Activated T-helper 17 cell treated with anti-CD3 and anti-CD28 coated beads, Interleukin-2, amount 50 U/mL, for 72 hours (primary cell): ENCODE measurements at places on chromosomes 6 and 20.
A peak's percentile ranks its signal among the peaks of the same experiment; 100 is the strongest.

DNA sequence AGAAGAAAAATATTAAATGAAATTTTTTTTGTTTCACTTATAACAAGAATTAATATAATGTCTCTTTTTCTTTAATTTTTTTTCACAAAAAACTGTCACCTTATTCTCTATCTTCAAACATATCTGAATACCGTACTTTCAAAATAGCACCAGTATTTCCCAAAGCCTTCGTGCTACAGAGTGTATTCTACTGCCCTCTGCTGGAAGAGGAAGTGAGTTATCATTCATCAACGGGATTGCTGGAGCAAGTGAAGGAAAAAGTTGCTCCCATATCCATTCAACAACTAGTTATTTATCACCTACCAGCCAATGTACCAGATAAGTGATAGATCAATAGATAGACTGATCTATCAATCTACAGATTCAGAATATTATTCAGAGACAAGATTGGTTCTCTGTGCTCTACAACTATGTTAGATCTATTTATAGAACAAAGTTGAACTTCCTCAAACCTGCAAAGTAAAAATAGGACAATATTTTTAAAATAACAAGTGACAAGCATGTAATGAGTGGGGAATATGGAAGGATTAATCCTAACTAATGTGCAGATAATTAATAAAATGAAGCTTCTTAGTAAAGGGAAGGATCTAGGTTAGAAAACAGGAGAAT lies 26.7 kb upstream of the TFAP2B start:
- no peak for ATAC-seq

DNA sequence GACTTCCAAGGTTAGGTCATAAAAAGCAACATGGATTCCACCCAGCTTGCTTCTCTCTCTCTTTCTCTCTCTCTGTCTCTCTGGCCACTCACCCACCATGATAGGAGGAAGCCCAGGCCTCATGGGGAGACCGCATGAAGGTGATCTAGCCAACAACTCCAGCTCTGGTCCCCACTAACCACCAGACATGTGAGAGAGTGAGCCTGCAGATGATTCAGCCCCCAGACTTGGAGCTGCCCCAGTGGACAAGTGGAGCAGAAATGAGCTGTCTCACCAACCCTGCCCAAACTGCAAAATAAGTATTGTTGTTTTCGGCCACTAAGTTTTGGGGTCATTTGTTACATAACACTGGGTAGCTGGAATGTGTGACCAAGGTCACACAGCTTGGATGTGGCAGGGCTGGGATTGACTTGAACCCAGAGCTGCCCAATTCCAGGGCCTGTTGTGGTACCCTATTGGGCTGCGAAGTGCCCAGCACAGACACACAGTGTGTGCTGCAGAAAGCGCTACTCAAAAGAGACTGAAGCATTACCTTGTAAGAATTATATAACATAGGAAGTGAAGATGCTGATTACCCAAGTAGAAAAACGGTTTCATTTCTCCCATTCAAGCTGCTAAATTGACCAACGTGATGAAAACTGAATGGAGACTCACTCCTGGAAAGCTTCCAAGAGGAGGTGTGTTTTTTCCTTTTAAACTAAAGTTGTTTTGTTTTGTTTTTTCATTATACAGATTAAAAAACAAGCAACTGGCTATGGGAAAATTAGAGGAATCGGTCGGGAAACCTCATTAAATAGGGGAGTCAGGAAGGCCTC lies 9.1 kb upstream of the TLDC2 start:
- ATAC-seq: no peak

DNA sequence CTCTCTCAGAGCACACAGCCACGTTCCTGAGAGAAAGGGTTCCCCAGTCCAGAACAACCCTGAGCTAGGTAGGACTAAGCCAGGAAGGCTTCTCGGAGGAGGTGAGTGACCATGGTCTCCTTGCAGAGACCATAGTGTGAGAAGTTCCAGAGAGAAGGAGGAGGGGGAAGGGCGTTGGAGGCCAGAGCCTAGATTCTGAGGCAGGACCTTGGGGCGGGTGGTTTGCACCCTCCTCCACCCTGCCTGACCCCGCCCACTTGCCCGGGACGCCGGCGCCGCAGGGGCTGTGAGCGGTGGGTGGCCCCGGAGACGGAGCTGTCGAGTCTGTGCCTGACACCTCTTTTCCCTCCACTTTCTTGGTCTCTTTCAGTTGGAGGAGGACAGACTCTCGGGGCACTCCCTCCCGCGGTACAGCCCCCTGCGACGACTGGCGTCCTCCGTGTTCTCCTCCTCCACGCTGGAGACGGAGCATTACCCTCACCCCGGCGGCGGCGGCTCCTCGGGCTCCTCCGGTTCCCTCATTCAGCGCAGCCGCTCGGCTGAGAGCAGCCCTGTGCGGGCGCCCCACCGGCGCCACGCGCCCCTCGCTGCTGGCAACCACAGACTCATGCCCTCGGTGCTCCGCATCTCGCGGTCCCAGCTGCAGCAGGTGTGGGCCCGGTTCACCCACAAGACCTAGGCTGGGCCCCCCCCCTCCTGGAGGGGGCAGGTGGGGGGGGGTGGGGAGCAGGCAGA lies 26.2 kb downstream of the TTBK1 start:
- ATAC-seq: peak; percentile 71

- no peak for ATAC-seq
Measured at GRCh38 chr20:1565461-1565860, 8.0 kb upstream of the SIRPD start.

GRCh38 chr6:136173519-136174507 lies 76.3 kb downstream of the MTFR2 start:
- no peak for ATAC-seq

DNA sequence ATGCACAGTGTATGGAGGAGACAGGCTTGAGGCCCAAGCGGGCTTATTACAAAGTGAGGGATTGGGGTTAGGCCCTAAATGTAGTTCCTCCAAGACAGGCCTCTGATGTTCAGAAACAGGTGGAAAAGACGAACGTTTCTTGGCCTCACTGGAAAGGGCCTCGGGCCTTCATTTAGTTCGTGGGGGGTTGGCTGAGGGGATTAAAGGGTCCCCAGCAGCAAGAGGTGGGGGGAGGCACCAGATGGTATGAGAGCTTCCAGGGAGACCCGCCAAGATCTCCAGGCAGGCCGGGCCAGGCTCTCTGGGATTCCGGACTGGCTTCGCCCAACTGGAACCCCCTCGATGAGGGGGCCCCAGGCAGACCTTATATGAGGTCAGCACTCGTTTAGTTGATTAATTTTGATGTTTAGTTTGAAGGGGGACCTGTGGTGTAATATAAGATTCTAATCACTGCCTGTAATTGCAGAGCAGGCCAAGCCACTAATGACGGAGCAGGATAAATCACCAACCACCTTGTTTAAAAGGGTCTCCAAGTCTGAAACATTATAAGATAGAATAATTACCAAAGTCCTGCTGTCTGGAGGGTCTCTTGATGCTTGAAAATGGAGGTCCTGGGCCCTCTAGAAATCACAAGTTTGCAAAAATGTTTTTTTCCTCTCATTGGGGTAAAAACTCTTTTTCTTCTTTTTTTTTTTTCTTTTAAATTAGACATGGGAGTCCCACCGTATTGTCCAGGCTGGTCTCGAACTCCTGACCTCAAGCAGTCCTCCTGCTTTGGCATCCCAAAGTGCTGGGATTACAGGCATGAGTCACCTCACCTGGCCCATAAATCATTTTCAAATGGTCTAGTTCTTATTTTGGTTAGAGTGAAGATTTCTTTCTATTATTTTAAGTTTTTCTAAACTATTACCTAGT lies 2.2 kb downstream of the HMGA1 start:
- no peak for ATAC-seq

DNA sequence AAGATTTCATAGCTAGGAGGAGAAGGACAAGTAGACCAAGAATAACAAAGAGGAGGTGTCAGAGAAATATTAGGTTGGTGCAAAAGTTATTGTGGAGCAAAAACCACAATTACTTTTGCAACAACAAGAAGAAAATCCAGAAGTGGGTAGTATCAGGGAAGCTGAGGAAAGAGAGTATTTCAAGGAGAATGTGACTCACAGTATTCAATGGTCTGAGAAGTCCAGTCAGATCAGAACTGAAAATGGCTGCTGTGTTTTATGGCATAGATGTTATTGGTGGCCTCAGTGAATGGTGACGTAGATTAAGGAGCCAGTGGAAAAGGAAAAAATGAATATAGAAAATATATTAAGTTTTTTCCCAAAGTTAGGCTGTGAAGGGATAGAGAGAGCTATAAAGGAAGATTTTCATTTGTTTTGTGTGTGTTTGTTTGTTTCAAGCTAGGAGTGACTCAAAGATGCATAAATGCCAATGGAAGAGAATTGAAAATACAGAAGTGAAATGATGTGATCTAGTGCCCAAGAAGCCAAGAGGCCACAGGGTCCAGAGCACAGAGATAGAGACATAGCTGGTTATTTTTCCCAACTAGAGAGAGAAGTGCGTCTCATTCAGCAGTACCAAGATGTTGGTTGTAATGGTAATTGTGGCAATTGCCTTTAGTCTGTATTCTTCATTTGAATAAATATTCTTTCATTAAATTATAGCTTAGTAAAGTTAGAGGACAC lies 112.8 kb downstream of the ADTRP start:
- ATAC-seq: peak; percentile 94

DNA sequence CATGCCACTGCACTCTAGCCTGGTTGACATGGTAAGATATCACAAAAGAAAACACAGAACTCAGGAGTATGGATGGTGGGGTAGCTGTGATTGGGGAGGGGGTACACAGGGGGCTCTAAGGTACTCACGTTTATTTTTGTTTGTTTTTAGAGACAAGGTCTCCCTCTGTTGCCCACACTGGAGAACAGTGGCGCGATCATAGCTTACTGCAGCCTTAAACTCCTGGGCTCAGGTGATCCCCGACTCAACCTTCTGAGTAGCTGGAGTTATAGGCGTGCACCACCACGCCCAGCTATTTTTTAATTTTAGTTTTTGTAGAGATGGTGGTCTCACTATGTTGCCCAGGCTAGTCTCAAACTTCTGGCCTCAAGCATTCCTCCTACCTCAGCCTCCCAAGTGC lies 29.3 kb downstream of the BCL2L1 start:
- no peak for ATAC-seq

DNA sequence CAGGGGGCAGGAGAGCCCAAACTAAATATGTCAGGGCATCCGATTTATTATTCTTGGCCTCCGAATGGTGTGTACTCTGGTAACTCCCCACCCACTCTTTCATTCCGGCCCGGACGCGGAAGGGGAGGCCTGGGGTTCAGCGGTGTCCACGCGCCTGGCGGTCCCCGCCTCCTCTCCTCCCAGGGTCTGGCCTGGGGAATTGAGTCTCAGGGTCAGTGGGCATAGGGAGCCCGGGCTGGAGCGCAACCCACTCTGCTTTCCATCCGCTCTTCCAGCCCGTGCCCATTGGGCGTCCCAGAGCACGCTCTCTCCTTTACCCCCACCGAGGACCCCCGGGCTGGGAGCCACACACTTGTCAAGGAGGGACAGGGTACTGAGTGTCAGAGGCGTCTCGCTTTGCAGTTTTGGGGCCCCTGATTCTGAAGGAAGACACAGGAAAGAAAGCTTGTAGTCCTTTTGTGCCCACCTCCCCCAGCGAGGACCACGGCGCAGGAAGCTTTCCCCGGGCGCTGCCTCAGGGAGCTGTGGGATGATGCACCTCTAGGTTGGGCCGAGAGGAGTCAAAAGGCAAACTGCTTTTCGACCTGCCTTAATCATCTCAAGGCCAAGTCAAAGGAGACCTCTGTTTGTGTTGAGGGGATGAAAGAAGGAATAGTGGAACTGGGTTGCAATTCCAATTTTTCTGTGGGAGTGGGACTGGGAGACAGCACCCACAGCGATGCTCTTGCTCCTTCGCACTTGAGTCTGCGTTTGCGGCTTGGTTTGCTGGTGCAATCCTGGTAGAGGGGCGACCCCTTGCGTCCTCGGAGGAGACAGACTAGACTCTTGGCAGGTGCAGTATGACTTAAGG lies 2.5 kb downstream of the RSPO3 start:
- peak; percentile 77 for ATAC-seq

DNA sequence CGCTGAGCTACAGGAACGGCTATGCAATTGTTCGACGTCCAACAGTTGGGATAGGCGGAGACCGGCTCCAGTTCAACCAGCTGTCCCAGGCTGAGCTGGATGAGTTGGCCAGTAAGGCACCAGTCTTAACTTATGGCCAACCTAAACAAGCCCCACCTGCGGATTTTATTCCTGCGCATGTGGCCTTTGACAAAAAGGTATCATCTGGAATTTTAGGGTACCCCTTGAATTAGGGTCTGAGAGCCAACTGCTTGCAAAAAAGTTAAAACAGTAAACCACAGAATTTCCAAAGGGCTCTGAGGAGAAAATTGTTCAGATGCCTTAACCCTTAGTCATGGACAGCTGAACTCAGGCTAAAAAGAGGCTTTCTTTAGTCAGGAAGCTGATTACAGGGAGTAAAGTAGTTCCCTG lies 3.8 kb downstream of the EFHC1 start:
- ATAC-seq: no peak

GRCh38 chr6:138963531-138963930 lies 24.5 kb downstream of the REPS1 start:
- no peak for ATAC-seq

DNA sequence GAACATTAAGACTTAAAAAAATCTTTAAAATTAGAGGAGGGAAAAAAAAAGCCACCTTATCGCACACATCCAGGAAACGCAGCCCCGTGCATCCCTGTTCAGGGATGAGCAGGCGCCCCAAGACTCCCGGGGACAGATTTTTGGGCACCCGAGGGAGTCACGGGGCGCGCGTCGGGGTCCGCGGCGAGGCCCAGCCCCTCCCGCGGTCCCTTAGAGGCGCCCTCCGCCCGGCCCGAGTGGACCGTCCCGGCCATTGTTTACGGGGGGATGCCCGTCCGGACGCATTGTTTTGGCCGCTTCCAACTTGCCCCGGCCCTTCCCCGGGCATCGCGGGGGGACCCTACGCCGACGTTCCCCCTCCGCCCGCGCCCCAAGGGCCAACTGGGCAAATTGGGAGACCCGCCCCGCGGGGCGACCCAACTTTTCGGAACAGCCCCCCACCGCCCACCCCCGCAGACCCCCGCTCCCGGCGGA lies 610 bp downstream of the ZNF217 start:
- no peak for ATAC-seq

- ATAC-seq: no peak
Measured at GRCh38 chr6:32963866-32964265, 4.5 kb upstream of the BRD2 start.

GRCh38 chr20:47309394-47309793 lies 47.1 kb downstream of the ZMYND8 start:
- no peak for ATAC-seq

DNA sequence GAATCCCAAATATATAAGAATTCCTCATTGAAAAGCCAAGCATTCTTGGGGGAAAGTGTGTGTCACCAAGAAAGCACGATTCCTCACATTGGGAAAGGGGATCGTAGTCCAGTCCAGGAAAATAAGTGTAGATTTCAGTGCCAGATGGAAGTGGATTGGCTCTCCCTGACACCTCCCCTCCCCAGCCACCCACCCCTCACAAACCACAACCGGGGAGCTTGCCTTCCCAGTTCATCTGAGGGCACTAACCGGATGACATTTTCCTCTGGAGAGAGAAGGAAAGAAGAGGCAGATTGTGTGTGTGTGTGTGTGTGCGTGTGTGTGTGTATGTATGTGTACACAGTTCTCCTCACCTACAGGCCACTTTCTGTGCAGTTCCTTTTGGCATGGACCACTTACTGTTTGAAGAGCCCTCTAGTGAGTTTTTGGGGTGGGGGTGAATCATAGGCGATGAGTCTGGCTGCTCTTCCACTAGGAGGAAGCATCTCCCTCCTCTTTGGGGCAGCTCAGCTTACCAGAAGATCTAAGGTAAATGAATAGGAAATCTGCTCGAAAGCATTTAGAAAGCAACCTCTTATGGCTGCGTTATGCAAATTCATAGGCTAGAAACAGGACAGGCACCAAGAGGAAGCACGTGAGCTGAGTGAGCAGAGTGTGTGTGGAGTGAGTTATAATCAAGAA lies 20.8 kb downstream of the DAAM2 start:
- no peak for ATAC-seq

GRCh38 chr6:143179096-143179495 lies 118.4 kb downstream of the AIG1 start:
- no peak for ATAC-seq

GRCh38 chr20:64130271-64130670 lies 22.9 kb upstream of the NPBWR2 start:
- ATAC-seq: no peak
